ENCODE measurements at places on chromosomes 3 and 15. TPM values are rescaled to one million over a fixed set of nuclear protein-coding genes. Genes with fewer than 3 reads are reported as not detected.

DNA sequence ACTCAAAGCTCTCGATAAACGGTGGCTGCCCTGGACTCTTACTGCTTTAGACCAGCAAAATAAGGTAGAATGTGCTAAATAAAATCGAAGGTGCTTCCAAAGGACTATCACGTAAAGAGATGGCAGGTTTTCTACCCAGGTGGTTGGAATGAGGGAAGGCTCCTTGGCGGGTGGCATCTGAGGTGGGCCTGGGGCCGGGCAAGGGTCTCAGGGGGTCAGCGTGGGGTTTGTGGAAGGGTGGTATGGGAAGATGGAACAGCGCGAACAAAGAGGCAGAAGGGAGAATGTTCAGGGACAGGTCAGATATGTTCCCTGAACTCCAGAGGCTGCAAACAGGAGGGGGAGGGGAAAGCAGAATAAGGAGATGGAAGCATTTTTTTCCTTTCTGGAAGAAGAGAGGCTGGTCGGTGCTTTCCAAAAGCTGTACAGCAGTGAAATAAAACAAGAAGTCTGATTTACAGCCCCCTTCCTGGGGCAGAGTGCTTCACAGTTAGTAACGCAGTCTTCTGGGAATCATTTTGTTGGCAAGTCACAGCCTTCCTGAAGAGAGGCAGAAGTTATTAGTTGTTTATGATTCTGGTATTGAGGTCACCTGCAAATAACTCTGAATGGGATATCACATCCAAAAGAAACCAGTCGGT lies 58.3 kb upstream of the ATG7 start:
- no peak for DNase-seq

GRCh38 chr3:52227117-52227516 lies 1.7 kb upstream of the TLR9 start:
- no peak for DNase-seq

The PFKFB4 gene
- 8.8 TPM for total RNA-seq

- DNase-seq = no peak
These were observed 74.6 kb upstream of the SPATA12 start for GRCh38 chr3:56985878-56986277.

- DNase-seq = no peak
These were observed 1031.7 kb downstream of the MCTP2 start for GRCh38 chr15:95262866-95263564.

The DUSP7 gene
- total RNA-seq = 25.9 TPM

The MUC20 gene
- total RNA-seq = 9.3 TPM

DNA sequence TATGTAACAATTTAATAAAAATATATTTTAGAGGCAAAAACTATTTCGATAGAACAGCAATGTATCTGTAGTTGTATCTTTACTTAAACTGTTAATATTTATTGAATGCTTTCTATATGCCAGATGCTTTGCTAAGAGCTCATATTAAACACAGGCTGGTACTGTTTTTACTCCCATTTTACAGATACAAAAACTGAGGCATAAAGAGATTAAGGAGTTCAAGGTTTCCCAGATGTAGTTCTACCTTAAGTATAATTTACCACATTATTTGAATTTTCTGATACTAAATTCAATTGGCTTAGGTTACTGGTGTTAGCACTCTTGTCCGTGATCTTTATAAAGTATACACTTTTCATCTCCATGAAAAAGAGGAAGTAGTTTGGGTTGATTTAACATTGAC lies 149.8 kb downstream of the ROBO2 start:
- DNase-seq = no peak

DNA sequence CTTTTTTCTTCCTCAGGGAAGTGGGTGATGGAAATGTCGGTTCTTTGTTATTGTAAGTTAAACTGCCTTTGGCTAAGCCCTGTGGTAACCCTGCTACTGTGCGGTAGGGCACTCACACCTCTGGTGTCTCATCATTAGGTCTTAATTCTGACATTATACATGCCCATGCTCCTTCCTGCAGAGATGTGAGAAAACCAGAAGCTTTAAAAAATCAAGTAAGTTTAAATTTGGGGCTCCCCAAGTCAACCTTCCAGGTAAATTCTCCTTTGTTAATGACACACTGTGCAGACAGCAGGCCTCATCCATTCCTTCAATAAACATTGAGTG lies 155.8 kb downstream of the FAM43A start:
- no peak for DNase-seq

The ACOX2 gene
- total RNA-seq = 1.7 TPM

The LRIG1 gene
- 10.0 TPM for total RNA-seq

DNA sequence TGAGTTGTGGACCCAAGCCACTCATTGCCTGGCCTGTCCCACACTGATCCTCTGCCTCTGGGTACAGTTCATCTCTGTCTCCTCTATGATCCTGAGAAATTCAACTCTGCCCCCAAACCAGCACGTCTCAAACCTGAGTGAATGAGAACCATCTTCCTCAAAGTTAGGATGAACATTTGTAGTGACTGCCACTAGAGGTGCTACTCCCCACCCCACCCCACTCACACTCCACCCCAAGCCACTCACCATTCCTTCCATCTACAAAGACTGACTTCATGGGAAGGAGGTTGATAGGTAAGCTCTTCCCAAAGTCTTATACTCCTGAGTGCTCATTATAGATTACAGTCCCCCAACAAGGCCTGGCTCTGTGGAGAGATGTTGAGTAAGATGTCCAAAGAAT lies 43.8 kb downstream of the NEK10 start:
- DNase-seq = no peak

DNA sequence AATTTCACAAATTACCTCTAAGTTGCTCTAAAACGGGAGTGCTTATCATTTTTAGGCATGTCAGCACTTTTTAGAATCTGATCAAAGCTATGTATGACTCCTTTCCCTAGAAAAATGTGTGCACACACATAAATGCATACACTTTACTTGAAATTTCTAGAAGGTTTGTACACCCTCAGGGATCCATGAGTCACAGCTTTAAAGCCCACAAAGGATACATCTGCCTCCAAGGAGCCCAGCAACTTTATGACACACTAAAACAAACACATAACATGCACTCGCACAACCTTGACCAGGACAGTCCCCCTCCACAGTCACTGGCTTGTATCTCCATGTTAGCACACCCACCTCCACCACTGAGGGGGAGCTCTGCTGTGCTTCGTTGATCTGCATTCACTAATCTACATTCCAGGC lies 722.0 kb upstream of the CFAP20DC start:
- DNase-seq = peak; percentile 77

DNA sequence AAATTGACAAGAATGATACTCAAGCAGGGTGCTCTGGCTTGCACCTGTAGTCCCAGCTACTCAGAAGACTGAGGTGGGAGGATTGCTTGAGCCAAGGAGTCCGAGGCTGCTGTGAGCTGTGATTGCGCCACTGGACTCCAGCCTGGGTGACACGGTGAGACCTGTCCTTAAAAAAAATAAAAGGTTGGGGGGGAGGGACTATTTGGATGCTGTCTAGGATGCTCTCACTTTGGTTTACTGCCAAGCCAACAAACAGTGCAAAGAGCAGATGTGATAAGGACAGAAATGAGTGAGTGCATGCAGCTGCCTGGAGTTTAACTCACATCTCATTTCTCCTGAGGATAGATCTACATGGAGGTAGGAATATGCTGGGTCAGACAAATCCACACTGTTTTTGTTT lies 130.0 kb downstream of the FRMD4B start:
- DNase-seq = no peak

The EBLN2 gene
- total RNA-seq = 1.7 TPM

The FSTL1 gene
- 179 TPM for total RNA-seq

DNA sequence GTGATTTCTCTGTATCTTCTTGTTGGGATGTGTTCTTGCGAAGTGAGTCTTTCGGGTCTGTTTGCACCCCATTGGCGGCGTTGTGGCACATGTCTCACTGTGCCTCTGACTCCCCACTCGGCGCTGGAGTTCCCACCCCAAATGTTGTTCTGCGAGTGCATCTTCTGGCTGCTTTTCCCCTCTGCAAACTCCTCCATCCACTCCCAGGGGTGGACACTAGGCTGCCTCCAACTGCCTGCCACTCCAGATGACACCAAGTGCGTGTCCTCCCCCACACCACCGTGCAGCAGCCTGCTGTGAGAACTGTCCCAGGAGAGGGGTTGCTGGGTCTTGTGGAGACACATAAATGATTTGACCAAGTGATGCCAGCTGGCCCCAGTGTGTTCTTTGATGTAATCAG lies 17.6 kb downstream of the EFCC1 start:
- DNase-seq = no peak

The HACL1 gene
- 17.9 TPM for total RNA-seq

The CCDC39 gene
- not detected for total RNA-seq

GRCh38 chr15:100903168-100903554 lies 16.0 kb upstream of the LRRK1 start:
- no peak for DNase-seq

- no peak for DNase-seq
These were observed 22.6 kb downstream of the METTL6 start for GRCh38 chr3:15404767-15405166.

DNA sequence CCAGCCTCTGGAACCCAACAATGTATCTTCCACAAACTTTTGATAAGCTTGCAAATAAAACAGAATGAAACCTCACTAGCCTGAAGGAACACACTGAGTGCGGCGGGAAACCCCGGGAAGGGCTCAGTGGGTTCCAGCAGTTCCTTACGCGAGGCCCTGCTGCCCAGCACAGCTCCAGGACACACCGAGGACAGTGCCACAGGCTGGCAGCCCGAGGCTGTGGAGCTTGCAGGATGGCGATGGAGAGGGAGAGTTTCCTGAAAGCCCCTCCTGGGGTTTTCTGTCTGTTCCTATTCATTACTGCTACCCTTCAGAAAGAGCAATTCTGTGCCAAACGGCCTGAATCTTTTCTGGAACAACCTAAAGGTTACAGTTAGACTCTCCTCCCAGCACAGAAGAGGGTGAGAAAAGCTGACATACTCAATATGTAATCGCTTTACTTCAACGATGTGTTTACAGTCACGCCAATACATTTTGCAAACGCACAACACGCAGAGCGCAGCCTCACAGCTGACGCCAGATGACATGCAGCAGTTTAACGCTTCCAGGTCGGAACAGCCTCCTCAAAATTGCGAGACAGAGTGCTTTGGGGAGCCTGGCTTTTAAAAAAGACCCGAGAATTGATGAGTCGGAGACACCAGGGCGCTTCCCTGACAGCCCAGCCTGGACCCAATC lies 57.1 kb upstream of the RPL32 start:
- no peak for DNase-seq

The NR2E3 gene
- not detected for total RNA-seq

DNA sequence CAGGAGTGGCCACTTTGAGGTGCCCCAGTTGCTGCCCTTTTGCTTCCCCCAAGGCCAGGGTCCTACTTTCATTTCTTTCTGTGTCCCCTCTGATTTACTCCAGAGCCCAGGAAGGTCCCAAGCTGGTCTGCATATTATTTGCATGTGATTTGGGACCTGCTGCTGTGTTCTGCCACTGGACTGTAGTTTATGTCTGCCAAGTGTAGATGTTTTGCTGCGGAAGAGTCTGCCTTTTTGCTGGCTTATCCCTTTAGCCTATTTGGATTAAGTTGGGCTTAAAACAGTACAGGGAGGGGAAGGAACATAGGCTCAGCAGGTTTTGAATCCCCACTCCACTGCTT lies 21.4 kb downstream of the NOX5 start:
- no peak for DNase-seq

DNA sequence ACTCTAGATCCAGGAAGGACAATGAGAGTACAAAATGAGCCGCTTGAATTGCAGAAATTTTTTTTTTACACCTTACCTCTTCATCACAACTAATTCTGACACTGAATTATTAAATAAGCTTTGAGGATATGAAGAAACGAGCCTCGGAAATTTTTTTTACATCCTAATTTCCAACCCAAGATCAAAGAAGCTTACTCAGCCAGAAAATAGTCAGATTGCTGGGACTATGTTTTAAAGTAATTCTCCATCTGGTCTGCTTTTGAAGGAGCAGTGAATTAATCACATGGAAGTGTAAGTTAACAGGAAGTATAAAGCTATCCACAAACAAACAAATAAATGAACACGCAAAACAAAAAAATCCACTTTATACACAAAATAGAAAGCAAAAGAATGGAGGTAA lies 437.0 kb upstream of the KCNMB2 start:
- DNase-seq = no peak

- DNase-seq = no peak
These were observed 31.4 kb upstream of the PRTG start for GRCh38 chr15:55774113-55774970.

The SCAANT1 gene
- not detected for total RNA-seq
